ENCODE measurements at places on chromosomes 3 and 15.

- DNase-seq, result no peak
Observed at GRCh38 chr15:89075846-89076245, 12.4 kb upstream of the ABHD2 start.

- DNase-seq, result no peak
Observed at GRCh38 chr3:72232777-72233176, 447.8 kb upstream of the PROK2 start.

- DNase-seq, result no peak
Observed at GRCh38 chr3:63146154-63146553, 132.0 kb upstream of the SYNPR start.

DNA sequence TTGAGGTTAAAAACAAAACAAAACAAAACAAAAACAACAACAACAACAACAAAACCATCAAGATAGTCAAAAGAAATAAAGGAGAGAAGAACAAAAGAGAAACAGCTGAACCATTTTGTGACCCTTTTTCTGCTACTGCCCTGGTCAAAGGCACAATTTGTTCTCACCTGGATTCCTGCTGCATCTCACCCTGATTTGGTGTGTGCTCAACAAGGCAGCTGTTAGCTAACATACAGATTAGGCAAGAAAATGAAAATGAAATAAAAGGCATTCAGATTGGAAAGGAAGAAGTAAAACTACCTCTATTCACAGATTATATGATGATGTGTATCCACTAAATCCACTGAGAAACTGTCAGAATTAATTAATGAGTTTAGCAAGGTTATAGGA, 28.7 kb upstream of the XIRP1 start:
- no peak for DNase-seq

DNA sequence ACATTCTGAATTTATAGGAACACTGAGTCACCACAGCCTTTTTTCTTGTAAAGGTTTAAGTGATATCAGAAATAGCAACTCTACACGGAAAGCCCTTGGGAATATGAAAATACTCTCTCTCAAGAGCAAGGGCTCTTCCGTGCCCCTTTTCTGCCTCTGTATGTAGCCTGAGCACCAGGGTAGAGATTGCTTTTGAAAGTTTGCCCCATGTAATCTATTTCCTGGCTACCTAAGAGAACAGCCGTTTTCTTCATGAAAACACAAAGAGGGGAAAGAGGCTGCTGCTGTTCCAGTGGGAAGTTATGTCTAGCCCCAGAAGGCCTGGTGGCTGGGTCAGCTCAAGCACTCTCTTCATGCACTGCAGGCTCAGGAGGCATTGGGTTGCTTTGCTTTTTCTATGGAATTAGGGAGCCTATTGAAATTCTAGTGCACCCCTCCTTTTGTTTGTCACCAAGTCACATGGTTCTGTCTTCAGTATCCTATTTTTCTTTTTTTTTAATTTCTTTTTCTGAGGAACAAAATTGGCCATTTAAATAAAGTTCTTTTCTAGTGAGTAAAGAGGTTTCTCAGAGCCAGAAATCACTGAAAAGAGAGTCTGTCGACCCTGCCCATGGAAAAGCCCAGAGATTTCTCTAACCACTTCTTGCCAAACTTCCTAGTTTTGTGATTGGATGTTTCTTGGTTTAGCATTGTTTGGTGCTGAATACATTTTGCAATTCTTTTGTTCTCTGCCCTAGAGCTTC, 39.5 kb downstream of the TIGIT start:
- DNase-seq, result no peak

- DNase-seq, result no peak
Observed at GRCh38 chr3:52531860-52532516, 1.7 kb downstream of the NT5DC2 start.

All from H4 (cell line).